ENCODE measurements at places on chromosomes 12 and 14. TPM values are rescaled to one million over a fixed set of nuclear protein-coding genes. Genes with fewer than 3 reads are reported as not detected.

DNA sequence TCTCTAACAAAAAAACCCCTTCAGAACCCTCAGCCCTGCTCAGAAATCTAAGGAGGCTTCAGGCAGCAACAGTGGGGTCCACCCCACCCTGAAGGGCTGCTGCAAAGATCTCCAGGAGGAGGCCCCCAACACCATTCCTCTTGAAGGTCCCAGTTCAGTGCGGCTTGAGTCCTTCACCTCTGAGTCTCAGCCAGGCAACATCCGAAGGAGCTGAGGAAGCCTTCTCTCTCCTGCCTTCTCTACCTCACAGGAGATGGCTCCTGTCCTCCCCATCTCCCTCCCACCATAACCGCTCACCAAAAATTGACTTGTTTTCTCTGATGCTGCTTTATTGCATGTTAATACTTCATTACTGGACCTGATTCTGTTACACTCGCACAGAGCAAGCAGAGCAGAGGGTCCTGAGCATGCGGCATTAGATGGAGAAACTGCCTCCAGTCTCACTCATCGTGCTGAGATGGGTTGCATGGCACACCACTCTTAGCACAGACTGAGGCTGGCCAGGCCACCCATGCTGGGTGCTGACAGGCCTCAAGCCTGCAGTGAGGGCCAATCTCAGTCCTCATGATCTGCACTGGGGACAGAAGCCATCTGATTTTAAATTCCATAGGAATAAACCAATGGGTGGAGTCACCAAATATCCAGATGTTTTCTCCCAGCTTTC lies 224.8 kb downstream of the CACNA1C start:
- DNase-seq = no peak

C14orf132 gene
- 2.4 TPM for total RNA-seq

GRCh38 chr14:22084393-22085281 lies 411.0 kb upstream of the OR4E1 start:
- no peak for DNase-seq

DNA sequence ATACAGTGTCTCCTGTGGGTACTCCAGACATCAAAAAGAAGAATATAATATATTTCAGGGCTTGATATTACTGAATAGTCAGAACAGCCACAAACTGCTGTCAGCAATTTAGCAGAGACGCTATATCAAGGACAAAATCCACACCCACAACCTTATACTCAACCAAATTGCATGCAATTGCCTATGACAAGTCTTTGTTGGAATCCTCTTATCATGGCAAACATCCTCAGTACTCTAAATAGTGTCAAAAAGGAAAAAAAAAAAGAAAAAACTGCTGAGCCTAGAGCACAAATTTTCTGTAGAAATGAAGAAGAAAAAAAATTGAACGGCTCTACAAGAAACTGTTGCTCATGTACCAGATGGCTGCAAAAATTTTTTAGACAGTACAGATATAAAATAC lies 485.7 kb downstream of the TMTC2 start:
- no peak for DNase-seq

TMEM63C gene
- total RNA-seq = 1.9 TPM

KERA gene
- total RNA-seq = not detected

- no peak for DNase-seq
Measured at GRCh38 chr12:111174251-111174960, 194.5 kb downstream of the PHETA1 start.

DNA sequence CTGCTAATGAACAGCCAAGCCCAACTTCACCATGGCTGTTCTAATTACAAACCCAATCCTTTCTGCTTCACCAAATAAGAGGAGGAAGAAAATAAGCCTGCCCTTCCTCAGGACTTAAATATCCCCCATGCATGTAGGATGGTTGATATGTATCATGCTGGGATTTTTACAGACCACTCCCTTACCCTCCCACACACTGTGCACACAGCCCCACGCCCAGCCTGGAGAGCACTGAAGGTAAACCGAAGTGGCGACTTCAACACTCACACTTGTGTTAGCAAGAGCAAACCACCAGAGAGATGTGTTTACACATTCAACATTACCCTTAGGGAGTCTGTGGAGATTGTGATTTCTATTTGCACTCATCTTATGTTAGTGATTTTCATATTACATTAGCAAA lies 241.2 kb downstream of the EGLN3 start:
- DNase-seq = no peak

GRCh38 chr12:71636704-71637115 lies 26.9 kb downstream of the ZFC3H1 start:
- DNase-seq = no peak

DNAH10 gene
- total RNA-seq = 0.25 TPM

Data from left ventricle myocardium superior (tissue), 1 donor.